ENCODE measurements at places on chromosomes 5 and 9. TPM values are rescaled to one million over a fixed set of nuclear protein-coding genes. Genes with fewer than 3 reads are reported as not detected.

DNA sequence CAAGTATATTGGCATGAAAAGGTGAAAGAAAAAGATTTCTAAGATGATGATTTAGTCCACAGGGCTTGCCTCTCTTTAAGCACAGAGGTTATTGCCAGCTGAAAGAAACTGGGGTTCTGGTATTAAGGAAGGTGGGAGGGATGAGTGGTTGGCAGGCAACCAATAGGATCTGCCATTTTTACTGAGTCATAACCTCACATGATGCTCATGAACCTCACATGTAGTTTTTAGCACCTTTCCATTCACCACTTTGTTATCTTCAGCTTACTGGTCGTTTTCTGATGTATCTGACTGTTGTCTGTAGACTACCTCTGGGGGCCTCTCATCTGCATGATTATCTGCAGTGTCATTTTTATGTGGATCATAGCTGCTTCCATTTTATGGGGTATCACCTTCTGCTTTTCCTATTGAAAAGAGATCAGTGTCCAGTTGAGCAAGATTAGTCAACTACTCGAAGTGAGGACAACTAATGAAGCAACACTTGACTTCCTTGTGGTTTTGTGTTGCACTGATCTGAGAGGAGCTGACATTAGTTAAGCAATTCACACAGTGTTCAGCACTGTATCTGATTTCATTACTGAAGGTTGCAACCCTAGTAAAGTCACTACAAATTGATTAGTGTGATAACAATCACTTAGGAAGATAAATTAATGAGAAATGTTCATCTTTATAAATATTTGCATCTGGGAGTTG, 186.3 kb downstream of the SGCD start:
- DNase-seq = no peak

DNA sequence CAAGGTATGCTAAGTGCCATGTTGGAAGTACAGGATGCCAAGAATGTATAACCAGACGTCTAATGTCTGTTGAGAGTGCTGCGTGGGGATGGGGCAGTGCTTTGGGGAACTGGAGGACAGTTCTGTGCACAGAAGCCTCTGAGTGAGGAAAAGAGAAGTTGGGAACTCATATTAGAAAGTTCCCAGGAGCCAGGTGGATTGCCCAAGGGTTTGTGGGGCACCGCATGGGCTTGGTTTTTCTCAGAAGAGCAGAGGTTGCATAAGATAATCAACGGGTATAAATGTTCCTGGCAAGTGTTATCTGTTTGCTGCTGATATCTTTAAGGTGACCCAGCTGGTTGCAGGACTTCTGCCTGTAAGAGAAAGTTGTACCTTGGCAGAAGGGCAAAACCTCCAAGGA, 13.1 kb downstream of the HRH2 start:
- DNase-seq = no peak

- no peak for DNase-seq
Measured at GRCh38 chr9:78620303-78620702, 323.4 kb downstream of the PSAT1 start.

DNA sequence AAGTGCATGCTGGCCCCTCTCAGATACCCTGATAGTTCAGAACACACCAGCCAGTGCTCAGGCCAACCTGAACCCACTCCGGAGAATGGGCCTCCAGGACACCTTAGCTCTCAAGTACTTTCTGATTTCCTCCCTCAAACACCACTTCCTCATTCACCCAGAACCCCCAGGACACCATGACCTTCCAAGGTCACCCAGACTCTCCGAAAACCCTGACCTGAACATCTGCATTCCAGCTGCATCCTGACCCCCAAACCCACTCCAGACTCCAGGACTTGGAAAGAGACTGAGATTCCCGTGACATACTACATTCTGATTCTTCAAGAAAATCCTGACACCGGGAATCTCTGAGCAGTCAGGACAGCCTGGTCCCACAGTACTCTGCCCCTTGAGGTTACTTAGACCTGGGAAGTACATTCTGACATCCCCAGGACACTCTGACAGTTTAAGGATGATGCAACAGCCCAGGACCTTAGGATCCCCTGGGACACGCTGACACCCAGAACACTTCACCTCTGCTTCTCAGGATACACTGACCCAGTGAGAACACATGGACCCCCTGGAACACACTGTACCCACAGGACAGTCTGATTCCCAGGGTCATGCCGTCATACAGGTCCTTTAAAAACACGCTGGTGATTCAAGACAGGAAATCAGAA, 747 bp upstream of the PROP1 start:
- no peak for DNase-seq

DNA sequence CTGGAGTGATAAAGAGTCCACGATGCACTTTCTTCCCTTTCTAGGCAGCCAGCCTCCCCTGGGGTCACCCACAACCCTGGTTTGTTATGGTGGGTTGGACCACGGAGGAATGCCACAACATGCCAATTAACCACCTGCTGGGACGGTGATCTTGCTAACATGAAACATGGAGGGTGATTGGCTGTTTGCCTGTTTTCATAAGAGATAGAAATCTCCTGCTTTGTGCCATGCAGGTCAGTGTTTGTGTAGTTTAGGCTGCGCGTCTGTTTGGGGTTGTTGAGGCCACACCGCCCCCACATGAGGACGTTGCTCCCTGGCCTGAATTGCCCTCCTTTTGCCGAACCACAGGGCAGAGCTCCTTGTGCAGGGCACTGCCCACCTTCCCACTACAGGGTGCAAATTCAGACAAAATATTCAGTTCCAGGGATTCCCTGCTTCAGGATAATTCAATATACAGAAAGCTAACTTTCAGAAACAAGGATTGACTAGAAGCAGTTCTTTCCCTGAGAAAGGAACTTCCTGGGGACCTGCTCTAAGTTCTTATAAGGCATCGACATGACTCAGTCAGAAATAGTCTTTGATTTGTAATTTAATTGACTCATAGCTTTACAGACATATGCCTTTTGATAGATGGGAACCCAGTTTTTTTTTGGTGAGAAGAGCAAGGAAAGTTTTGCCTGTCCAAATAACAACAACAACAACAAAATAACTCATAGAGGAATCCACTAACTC, 427.6 kb downstream of the GADD45G start:
- DNase-seq = no peak

DNA sequence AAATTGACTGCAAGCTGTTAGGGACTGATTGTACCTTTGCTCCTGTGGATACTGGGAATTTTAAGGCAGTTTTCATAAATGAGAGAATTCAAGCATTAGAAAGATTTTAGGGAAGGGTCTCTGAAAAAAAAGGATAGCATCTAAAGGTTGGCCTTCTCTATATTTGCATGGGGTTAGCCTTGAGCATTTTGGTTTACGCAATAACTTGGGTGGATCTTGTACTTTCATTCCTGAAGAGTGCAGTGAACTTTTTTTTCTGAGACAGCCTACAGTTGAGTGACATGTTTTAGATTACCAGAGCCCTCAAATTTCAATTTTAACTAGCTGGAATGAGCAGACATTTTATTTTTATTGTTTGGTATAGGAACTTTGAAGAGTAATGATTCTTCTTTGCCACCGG, 91.6 kb upstream of the NR3C1 start:
- DNase-seq = no peak

DNA sequence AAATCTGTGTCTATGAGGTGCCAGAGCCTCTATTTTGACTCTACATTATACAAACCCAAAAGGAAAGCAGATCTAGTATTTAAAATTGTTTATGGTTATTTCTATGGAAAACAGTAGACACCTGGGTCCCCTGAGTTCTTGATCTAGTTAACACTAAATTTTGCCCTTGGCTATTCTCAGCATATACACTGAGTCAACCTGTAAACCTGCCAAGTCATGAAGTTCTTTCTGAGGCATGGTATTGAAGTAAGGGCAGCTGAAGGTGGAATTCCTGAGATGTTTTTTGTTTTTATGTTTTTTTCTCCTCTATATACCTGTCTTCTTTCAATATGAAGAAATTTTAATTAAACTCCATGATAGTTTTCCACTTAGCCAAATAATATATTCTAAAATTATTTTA, 120.2 kb downstream of the PDE4D start:
- DNase-seq = no peak

GRCh38 chr9:4070266-4070665, 229.6 kb downstream of the GLIS3 start:
- DNase-seq = no peak

DNA sequence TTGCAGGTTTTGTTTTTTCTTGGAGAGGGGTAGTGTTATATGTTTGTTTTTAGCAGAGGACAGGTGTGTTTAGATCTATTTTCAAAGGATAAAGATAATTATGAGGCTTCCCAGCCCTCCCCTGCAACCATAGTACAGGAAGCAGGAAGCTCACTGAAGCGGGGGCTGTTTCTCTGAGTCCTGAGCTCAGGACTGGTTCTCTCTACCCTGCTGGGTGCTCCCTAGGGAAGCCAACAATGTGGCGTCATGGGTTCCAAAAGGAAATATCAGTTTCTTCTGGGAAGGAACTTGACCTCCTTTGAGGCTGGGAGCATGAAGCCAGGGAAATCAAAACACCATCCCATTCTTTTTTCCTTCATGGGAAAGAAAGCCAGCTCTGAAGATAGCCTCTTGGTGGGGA, 62.2 kb downstream of the RAD23B start:
- no peak for DNase-seq

GRCh38 chr5:147750065-147750464, 32.5 kb downstream of the JAKMIP2 start:
- peak; percentile 12 for DNase-seq

- no peak for DNase-seq
Measured at GRCh38 chr5:170306381-170306831, 8.8 kb upstream of the LCP2 start.

- no peak for DNase-seq
Measured at GRCh38 chr5:134136221-134136631, 21.7 kb downstream of the TCF7 start.

DNA sequence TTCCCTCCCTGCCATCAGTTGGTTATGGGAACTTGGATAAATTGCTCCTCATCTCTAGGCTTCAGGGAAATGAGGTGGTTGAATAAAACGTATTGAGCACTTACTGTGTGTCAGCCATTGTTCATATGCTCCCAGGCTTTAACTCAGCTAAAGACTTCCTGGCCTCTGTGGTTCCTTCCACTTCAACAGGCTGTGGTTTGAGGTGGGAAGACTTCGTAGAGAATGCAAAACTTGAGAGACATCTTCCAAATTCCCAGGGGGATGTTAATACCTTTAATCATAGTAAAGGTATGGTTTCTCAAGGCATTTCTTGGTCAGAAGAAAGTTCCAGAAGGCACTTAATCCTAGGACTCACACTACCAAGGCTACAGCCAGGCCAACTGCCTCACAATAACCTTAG, 1.5 kb upstream of the GPX3 start:
- DNase-seq = no peak

DNA sequence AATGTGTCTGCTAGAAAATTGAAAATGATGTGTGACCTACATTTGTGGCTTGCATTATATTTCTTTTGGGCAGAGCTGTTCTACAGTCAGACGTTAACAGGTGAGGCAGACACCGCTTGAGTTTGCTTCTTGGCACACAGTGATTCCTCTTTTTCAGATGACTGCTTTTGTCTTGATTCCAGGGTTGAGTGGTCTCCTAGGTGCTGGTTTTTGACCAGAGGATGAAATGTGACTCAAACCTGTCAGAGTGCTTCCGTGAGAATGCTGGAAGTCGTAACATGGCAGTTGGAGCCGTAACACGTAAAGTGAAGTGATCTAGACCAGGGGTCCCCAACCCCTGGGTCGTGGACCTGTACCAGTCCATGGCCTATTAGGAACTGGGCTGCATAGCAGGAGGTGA, 28.3 kb upstream of the NDFIP1 start:
- DNase-seq = no peak

DNA sequence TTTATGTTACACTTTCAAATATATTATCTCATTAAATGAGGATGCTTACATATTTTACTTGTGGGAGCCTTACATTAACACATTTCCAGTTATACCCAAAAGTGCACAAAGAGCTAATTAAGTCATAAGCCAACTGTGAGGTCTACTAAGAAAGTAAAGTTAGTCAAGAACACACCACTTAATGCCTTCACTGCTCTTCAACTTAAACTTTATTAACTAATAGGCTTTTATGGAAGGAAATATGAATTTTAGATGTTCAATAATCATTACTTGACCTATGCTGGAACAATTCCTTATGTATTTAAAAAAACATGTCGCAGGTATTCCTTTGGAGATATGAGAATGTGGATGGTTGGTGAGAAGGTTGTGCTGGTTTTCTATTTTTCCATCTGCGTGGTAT, 3.4 kb downstream of the ST8SIA4 start:
- no peak for DNase-seq

DNA sequence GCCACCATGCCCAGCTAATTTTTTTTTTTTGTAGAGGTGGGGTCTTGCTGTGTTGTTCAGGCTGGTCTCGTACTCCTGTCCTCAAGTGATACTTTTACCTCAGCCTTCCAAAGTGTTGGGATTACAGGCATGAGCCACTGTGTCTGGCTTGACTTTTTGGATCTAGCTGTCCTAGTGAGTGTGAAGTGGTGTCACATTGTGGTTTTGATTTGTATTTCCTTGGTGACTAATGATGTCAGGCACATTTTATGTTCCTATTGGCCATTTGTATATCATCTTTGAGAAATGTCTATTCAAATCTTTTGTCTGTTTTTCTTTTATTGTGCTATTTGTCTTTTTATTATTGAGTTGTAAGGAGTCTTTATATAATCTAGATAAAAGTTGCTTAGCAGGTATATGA, 53.5 kb upstream of the MCCC2 start:
- DNase-seq = no peak

GRCh38 chr9:96245399-96245798, 56.6 kb downstream of the HSD17B3 start:
- no peak for DNase-seq

DNA sequence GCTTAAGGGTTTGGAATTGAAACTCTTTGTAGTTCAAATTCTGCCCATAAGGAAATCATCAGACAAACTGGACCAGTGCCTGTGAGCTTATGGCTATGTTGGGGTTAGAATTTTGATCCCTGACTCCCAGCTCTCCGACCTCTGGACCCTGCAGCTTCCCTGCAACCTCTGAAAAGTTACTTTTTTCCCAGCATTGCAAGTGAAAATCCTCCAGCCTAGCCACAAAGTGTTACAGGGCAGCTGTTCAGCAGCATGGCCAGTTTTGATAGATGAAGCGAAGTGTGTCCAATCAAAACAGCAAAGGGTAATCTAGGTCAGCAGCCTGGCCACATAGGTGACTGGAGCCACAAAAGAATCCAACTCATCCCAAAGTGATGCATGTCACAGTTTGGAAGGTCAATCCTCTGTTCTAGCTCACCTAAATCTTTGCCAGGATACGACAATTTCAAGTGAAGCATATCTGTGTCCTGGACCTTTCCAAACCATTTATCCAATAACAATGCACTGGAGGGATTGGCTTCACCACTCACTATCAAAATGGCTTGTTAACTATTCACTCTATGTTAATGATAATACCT, 4.7 kb upstream of the CPEB4 start:
- no peak for DNase-seq

RNF180 gene
- 0.52 TPM for total RNA-seq

PCSK5 gene
- total RNA-seq = 20.1 TPM

C5orf24 gene
- total RNA-seq = 11.7 TPM

FBN2 gene
- 5.5 TPM for total RNA-seq

PCDHB9 gene
- total RNA-seq = 0.19 TPM

PCDHB14 gene
- 0.38 TPM for total RNA-seq

SUSD3 gene
- 43.8 TPM for total RNA-seq

SPARC gene
- total RNA-seq = 152 TPM
